ENCODE measurements at places on chromosomes 7 and 10. TPM values are rescaled to one million over a fixed set of nuclear protein-coding genes. Genes with fewer than 3 reads are reported as not detected.

STEAP4 gene
- total RNA-seq: not detected

OPALIN gene
- total RNA-seq: not detected

PALD1 gene
- total RNA-seq: 7.9 TPM

RARRES2 gene
- not detected for total RNA-seq

PIK3CG gene
- total RNA-seq: not detected

MRC1 gene
- total RNA-seq: not detected

SPDYE11 gene
- not detected for total RNA-seq

NEURL1 gene
- 0.18 TPM for total RNA-seq

TUBB8 gene
- total RNA-seq: not detected

SSMEM1 gene
- not detected for total RNA-seq
